Stomach (tissue), 19 donors: ENCODE measurements at places on chromosomes 1 and 21. TPM values are rescaled to one million over a fixed set of nuclear protein-coding genes. Genes with fewer than 3 reads are reported as not detected.
A peak's percentile ranks its signal among the peaks of the same experiment; 100 is the strongest.

NR5A2 gene
- total RNA-seq = 0.45 TPM

GRCh38 chr1:48500541-48501450, 28.8 kb upstream of the SPATA6 start:
- DNase-seq = no peak

IFI44L gene
- total RNA-seq = 3.6 TPM

DNA sequence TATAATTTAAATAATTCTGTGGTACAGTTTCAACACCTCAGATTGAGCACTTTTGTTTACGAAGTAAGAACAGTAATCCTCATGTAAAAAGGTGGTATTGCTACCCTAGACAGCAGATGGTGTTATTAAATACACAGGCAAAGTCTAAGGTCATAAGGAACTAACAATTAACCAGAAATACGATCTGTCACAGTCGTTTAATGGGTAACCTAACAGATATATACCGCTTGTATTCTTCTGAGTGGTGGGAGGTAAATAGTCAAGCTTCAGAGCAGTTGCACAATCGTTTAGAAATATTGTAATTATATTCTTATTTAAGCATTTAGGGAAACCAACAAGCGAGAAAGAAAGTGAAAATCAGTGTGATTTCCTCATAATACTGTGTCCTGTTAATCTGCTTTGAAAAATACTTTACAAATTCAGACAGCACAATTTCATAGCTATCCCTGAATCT, 9.8 kb upstream of the IRF2BP2 start:
- DNase-seq = peak; percentile 74

DNA sequence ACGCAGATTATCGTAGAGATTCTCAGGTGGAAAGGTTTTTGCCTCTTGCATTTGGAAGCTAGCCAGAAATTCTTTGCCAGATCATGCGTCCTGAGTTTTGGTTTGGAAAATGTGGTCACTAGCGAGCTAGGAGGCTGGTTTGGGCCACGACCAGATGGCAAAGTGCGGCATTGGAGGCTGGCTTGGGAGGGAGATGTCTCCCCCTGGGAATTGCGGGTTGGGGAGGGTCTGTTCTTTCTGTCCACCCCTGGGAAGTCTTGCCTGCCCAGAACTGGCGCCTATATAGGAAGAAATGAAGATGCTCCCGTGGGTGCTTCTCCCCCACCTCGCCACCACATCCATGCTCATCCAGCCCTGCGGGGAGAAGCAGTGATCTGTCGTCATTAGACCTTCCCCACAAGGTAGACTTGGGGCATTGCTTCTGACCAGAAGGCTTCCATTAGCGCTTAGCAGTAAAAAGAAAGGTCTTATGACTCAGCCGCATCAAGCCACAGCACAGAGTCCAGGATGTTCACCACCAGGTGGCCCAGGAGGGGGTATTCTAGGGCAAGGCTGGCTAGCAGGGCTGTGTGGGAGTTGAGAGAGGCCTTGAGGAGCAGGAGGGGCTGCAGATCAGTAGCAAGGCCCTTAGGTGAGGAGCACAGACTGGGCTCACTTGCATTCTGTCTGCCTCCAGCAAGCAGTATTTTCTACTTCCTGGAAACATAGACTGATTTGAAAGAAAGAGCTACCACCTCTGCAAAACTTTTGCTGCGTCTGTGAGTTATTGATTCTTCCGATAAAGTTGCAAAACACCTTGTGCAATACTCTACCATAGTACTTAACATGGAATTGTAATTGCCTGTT, 1.5 kb upstream of the PTP4A2 start:
- peak; percentile 73 for DNase-seq

RSPH1 gene
- total RNA-seq = not detected

- DNase-seq = peak; percentile 86
Measured at GRCh38 chr1:11838349-11839272, 9.0 kb downstream of the NPPA start.

DNA sequence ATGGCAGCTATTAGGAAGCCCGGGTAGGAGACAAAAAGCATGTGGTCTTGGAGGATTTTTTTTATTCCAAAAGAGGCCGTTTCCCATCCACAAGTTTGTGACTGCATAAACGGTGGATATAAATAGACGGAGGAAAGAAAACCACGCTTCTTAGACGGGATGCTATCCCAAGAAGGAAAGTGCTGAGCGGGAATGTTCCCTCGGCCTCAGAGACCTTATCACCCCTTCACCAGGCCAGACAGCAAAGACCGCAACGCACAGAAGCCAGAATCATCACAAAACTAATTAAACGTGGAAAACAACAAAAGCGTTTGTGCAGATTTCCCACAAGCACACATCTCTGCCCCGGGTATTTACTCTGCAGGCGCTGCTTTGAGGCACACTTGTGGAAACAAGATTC, 43.2 kb downstream of the HLCS start:
- no peak for DNase-seq

DNA sequence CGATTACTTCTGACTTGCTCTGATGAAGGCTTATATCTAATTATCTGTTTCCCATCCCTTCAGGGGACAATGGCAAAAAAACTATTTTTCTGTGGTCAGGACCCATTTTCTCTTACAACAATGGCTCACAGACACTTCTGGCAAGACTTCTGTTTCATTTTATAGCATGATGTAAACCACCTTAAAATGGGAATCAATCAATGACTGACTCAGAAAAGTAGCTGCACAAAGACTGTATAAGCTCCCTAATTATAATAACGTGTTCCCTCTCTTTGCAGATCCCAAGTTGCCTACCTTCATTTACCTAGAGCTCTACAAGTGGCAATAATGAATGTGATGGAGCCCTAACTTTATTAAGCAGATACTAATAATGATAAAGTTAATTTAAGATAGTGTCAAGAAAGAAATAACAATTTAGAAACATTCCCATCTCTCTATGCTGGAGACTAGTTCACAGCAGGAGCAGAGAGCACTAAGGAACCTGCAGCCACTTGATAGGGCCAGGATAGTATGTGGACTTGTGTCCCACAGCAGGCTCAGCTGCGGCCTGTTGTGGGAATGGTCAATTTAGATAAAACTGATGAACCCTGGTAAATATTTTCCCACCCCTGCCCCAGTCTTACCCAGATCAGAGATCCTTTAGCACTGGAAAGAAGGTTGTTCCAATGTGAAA, 538 bp downstream of the GBP2 start:
- no peak for DNase-seq

GRCh38 chr1:169236880-169237279, 130.4 kb downstream of the ATP1B1 start:
- no peak for DNase-seq

GUCA2B gene
- total RNA-seq = not detected

DNA sequence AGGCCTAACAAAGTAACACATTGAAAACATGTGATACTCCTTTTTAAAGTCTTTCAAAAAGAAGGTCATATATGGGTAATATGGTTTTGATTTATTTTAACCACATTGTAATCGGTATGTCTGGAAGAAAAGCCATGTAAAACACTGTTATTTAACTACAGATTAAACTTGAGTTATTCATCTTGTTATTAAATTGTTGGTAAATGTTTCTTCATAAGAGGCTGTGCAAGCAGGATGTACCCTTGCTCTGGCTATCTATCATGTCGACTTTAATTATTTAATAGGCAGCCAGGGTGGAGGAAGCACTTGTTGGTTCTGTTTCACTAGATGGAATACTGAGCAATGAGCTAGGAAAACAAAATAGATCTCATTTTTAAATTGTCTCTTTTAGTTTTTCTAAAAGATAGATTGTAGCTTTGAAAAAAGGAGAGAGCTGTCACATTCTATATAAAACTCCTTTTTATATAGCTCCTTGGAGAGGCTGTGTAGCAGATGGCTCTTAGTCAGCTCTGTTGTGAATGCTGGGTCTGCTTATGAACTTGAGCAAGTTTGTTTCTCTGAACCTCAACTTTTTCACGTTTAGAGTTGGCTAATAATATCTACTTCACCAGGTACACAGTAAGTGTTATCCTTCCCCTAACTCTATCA, 39.5 kb downstream of the LRRC8B start:
- DNase-seq = no peak

GRCh38 chr1:204094313-204094729, 21.4 kb downstream of the SOX13 start:
- DNase-seq = no peak

AGO3 gene
- 16.1 TPM for total RNA-seq

DNA sequence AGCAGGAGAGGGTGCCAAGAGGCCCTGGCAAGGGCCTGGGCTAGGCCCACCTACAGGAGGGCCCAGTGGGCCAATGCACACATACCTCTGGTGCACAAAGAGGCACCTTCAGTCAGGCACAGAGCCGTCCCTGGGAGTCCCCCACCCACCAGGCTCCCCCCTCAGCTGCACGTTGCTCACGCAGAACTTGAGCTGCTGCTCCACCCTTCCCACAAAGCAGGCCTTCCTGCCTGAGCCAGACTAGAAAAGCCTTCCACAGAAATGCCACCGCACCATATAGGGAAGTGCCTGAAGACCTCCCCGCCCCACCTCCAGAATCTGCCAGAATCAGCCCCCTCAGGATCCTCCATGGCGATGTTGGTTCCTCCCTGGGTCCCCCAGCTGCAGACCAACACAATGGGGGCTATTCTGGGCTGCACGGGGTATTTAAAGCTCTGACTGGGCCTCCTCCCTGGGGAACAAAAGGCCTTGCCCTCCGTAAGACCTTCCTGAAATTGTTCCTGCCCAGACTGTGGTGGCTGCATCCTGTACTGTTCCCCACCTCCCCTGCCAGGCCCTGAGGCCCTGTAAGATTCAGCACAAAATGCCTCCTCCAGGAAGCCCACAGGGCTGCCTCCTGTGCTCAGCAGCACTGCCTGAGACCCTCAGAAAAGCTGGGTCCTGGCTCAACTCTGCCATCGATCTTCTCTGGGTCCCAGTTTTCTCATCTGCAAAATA, 27.2 kb downstream of the HSPG2 start:
- no peak for DNase-seq

DNA sequence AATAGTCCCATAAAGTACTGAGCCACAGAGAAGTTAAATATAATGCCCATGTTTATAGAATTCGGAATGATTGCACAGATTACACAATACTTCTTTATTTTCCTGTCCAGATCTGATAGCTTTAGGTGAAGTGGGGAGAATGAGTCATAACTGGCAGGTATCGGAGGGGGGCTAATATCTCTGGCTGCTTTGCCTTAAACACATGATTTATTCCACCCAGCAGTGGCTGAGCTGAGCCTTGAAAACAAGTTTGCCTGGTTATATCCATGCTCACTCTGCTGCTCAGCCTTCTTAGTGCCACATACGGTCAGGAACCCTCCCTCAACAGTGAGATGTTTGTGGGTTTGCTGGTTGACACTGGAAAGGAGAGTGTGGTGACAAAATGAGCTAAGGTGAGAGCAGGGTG, 119.7 kb upstream of the ZNF648 start:
- peak; percentile 84 for DNase-seq

DNA sequence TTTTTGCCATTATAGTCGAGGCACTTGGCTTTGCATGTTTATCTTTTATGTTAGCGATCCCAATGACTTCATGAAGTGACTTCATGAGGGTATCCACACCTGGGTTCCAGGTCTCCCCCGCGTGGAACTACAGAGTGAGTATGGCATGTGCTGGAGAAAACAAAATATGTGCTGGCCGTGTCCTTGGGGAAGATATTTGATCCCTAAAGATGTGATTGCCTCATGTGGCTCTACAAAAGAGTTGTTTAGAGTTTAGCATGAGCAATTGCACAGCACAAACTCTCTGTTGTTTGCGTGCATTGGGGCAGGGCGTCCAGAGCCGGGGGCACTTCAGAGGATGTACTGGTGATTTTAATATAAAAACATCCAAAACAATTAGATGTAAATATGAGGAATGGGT, 4.8 kb downstream of the IL10RB start:
- DNase-seq = no peak

GRCh38 chr21:46208761-46209721, 19.5 kb downstream of the LSS start:
- DNase-seq = no peak

FAM72B gene
- total RNA-seq = not detected

CZIB gene
- 38.0 TPM for total RNA-seq

DNA sequence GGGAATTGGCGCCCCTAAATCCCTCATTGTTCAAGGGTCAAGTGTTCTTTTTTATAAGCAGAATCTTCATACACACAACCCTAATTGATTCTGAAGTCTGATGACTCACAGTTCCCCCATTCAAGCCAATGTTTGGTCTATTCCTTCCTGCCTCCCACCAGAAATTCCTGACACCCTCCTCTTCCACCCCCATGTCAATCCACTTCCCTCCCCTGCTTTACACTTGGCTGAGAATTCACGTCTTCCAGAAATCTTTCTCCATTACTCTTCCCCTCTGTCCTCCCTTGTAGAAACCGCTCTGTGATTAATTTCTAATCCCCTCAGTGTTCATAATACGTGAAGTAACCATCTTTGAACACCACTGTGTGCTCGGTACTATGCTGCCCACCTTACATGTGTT, 76.2 kb upstream of the CD34 start:
- DNase-seq = no peak

COL9A2 gene
- total RNA-seq = 30.3 TPM

DNA sequence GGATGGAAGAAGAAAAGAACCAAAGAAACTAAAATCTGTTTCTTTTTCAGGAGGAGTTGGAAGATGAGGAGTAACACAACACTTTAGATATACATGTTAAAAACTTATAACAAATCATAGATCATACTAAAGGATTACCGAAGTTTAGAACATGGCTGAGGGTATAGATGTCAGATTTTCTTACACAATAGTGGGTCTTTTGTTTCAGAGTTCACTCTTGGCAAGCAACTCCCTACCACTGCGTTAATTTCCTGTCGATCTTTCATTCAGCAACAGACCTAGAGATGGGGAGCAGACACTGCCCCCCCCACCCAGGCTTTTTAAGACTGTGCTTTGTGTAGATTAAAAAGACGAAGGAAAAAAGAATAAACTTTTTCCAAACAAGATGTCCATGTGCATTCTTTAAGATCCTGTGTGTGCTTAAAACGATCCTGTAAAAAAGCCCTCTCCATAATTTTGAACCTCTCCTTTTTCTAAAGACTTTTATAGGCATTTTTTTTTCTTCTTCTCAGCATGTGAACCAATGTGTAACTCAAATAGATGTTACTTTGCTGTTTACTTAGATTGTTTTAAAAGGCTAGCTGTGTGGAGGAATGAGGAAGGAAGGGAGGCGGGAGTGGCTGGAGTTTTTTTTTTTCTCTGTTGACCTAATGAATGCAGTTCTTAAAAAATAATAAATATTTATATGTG, 50.4 kb downstream of the NFIA start:
- peak; percentile 54 for DNase-seq

GRCh38 chr1:11320153-11320936, 47.3 kb downstream of the UBIAD1 start:
- no peak for DNase-seq

IPP gene
- 8.5 TPM for total RNA-seq
